ENCODE measurements at places on chromosomes 7 and 10.

GRCh38 chr10:97024168-97025073 is 161.3 kb downstream of the SLIT1 start:
- DNase-seq, result no peak

GRCh38 chr10:120314442-120314841 is 142.6 kb upstream of the PLPP4 start:
- DNase-seq, result no peak

DNA sequence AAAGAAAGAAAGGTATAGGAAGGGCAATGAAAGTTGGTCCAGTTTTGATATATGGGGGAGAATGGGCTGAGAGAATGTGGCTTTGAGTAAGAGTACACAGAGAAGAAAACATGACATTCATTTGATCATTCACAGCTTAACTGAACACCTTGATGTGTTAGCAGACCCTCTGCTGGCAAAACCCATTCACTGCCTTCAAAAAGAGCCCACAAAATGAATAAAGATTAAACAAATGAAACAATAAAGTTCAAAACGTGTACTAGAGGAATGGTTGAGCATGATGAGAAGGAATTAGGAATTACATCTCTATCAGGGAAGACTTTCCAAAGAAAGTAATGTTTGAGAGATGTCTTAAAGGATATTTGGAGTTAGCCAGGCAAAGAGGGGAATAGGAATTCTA is 2.1 kb downstream of the WEE2 start:
- no peak for DNase-seq

- no peak for DNase-seq
Measured at GRCh38 chr7:115748123-115748738, 282.3 kb downstream of the TFEC start.

DNA sequence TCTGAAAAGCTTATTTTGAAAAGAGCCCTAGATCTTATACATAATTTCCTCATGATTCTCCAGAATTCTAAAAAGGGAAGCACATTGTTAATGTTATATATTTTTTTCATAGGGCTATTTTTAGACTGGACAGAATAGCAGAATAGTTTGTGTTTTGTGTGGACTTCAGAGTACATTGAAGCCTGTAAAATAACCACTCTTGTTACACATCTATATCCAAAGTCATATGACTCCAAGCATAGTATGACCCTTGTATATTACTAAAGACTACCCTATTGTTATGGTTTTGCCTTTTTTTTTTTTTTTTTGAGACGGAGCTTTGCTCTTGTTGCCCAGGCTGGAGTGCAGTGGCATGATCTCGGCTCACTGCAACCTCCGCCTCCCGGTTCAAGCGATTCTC is 26.1 kb upstream of the FIS1 start:
- DNase-seq, result no peak

DNA sequence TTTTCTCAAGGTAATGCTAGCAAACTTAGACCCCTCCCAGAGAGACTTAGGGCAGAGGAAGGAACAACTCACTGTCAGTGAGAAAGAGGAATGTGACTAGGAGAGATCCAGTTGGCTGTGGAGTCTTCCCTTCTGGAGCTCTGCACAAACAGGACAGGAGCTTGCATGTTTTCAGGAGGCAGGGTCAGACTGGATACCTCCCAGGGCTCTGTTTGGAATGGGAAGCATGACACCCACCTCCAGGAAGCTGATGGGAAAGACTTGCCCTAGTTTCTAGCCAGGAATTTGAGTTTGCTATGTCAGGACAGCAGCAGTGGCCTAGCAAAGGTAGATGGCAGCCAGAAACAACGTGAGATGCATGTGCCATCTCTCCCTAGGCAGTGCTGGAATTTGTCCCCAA is 40.6 kb downstream of the GHRHR start:
- DNase-seq, result no peak

DNA sequence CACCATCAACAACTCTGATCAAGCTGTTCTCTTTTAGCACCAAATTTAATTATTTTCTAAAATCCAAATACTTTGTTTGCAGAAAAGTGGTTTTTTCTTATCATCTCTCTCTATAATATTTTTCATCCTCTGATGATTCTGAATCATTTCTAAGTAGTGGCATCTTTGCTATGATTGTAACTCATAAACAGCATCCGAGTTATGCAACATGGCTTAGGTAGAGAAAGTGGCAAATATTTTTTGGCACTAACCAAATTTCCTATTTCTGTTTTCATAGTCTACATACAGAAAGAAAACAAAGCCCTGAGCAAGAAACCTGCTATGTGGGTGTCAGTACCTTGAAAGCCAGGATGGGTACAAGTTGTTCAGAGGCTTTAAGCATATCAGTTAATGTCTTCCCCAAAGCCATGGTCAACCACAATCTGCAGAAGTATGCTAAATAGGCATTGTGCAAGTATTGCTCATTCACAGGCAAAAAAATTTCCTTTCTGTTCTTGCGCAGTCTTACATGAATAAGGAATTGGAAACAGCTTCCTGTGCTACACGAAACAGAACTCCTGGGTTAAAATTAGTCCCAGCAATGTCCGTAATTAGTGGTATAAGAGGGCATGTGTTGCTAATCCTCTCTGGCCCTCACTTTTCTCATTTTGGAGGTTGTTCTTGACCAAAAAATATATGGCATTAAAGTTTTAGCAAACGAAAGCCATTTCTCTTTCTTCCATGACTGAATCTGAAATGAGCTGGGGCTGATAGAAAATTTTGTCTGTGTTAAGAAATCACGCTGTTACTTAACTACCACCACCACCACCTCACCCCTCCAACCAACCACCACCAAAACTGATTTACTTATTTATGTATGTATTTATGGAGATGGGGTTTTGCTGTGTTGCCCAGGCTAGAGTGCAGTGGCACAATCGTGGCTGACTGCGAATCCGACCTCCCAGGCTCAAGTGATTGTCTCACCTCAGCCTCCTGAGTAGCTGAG is 325.6 kb upstream of the MAGI2 start:
- DNase-seq, result no peak

- no peak for DNase-seq
Measured at GRCh38 chr10:54284526-54285193, 516.4 kb downstream of the PCDH15 start.

DNA sequence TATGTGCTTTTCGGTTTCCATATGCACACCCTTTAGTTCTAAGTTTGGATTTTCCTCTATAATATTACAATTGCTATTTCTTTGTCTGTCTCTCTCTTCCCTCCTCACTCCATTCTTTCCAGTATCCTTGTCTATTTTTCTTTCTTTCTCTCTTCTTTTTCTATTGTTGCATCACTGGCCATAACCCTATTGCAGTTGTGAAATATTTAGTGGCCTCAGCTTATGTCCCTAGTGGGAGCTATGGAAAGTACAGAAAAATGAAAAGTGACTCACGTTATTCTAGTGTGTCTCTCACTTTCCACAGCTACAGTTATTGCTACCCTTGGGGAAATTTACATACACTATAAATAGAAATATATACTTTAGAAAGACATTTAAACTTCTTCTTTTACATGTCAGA is 59.1 kb downstream of the CNTNAP2 start:
- no peak for DNase-seq

- DNase-seq, result peak; percentile 45
Measured at GRCh38 chr10:117442944-117443685, 67.9 kb upstream of the PDZD8 start.

- DNase-seq, result no peak
Measured at GRCh38 chr7:152966189-152966588, 206.6 kb downstream of the ACTR3B start.

DNA sequence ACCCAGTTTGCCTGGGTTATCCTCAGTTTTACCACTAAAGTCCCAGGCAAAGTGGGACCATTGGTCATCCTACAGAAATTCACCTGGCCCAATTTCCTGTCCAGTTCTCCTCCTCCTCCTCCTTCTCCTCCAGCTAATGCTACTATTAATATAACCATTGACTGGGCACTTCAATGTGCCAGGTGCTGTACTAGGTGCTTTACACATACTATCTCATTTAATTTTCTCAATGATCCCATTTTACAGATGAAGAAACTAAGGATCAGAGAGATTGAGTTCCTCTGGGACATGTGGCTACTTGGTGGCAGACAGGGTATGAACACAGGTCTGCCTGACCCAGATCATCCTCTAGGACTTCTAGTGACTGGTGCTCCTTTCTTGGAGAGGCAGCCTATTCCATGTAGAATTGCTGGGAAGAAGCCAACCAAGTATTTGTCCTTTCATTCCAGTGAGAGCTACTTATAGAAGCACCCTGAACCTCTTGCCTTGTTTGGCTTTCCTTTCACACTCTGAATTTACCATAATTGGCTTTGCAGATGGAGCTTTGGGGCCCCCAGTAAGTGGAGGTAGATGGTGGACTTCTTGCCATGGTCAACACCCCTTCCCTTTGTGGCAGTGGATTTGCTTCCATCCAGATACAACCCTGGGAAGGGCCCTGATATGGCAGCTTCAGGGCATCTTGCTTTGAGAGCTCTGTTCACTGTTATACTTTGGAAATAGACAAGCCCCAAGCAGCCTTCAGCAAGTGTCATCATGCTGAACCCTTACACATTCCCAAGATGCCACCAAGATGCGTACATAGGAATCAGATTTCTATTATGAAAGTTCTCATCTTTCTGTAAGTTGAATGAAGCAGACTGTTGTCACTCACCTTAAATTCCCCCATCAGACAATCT is 78.7 kb downstream of the MYOF start:
- no peak for DNase-seq

GRCh38 chr7:116210345-116211005 is at the start of gene TES:
TSS of gene TES (plus strand) at chr7:116210539. CDS start at chr7:116210708, 169 bp downstream.
- peak; percentile 73 for DNase-seq

GRCh38 chr10:119237722-119238436 is 30.5 kb downstream of the GRK5 start:
- no peak for DNase-seq

- DNase-seq, result no peak
Measured at GRCh38 chr10:86391986-86392722, 25.6 kb upstream of the GRID1 start.

GRCh38 chr10:7818295-7819120 is at the start of gene TAF3:
TSS of gene TAF3 (plus strand) at chr10:7818505. CDS start at chr10:7818710, 205 bp downstream.
- DNase-seq, result peak; percentile 85

GRCh38 chr10:119511828-119512515 is 30.5 kb downstream of the RGS10 start:
- no peak for DNase-seq

GRCh38 chr7:71598553-71598952 is 466.6 kb downstream of the GALNT17 start:
- DNase-seq, result no peak

- DNase-seq, result no peak
Measured at GRCh38 chr7:128040205-128040604, 9.0 kb upstream of the LRRC4 start.

- no peak for DNase-seq
Measured at GRCh38 chr10:121112136-121112535, 261.0 kb downstream of the WDR11 start.

DNA sequence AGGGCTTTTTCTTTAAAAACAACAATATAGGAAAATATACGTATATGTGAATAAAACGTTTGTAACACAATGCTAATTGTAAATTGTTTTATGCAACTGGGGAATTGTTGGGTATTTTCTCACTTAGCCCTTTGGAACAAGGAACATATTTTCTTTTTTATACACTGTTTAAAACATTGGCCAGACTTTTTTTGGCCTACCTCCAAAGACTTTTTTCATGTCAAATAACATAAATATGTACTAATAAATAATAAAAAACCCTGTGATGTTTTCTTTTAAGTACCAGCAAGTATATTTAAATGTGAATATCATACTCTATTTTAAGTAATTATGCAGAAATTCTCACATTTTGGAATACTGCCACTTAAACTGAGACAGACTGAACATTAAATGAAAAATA is 15.7 kb downstream of the TMEM106B start:
- DNase-seq, result no peak

- DNase-seq, result no peak
Measured at GRCh38 chr7:137934941-137935883, 66.7 kb downstream of the CREB3L2 start.

DNA sequence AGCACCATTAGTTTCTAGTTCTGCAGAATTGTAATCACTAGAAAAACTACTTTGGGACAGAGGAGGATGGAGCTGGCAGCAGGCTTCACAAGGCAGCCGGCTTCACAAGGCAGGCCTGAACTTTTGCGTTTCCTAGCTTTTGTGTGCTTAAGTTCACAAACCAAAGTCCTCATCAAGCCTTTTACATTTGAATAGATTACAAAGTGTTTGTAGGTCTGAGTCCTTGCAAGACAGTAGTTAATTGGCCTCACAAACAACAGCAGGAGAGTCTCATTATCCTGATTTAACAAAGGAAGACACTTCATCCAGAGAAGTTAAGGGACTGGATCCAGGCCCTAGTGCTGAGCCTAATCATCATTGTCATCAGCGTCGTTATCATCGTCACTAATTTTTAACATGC is 147.8 kb upstream of the AUTS2 start:
- DNase-seq, result no peak

- DNase-seq, result no peak
Measured at GRCh38 chr10:35265435-35265834, 70.9 kb upstream of the CCNY start.

DNA sequence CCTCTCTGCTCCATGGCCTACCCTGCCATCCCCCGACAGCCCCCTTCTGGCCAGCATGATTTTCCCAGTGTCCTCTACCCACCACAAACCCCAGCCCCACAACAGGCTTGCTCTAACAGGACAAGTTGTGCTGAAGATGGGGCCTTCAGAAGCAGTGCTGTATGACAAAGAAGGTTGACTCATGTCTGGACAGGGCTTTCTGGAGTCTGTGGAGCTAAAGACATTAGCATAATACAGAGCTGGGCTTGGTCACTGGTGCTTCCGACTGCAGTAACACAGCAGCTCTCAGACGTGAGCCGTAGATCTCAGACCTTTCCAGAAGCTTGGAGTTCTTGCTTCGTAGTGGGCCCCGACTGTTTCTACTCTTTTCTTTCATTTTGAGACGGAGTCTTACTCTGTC is 100.5 kb downstream of the GTF2IRD1 start:
- no peak for DNase-seq

GRCh38 chr7:128946936-128947830 is 9.5 kb downstream of the IRF5 start:
- no peak for DNase-seq

GRCh38 chr10:27190508-27190907 is 35.4 kb downstream of the MASTL start:
- DNase-seq, result no peak

- no peak for DNase-seq
Measured at GRCh38 chr10:108574233-108574632, 1349.1 kb downstream of the XPNPEP1 start.

- DNase-seq, result no peak
Measured at GRCh38 chr7:120738816-120739215, 119.1 kb downstream of the TSPAN12 start.

GRCh38 chr10:101708073-101708472 is 13.1 kb upstream of the FBXW4 start:
- no peak for DNase-seq

GRCh38 chr7:141231018-141231792 is 157.3 kb downstream of the TMEM178B start:
- DNase-seq, result no peak

DNA sequence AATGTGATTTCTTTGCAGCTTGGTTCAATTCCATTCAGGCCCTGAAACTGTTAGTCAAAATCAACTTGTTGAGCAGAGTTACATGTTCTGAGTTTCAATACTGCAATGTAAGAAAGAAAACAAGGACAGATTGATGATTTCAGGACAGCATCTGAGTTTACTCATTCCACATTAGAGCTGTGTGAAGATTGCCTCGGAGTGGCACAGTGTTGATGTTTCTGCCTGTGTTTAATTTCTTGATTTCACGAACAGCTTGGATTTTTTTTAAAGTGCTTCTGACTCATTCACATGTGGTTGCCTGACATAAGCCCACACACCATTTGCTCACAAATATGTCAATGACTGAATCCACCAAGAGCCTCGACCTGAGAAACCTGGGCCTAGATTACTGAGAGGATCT is 101.2 kb upstream of the PARD3 start:
- no peak for DNase-seq

- no peak for DNase-seq
Measured at GRCh38 chr10:9102026-9102425, 1047.5 kb downstream of the GATA3 start.
